Stimulated activated CD8-positive, alpha-beta memory T cell treated with anti-CD3 and anti-CD28 coated beads, Interleukin-7, amount 100 ng/mL, for 1 hour (primary cell): ENCODE measurements at places on chromosomes 6 and 20.

DNA sequence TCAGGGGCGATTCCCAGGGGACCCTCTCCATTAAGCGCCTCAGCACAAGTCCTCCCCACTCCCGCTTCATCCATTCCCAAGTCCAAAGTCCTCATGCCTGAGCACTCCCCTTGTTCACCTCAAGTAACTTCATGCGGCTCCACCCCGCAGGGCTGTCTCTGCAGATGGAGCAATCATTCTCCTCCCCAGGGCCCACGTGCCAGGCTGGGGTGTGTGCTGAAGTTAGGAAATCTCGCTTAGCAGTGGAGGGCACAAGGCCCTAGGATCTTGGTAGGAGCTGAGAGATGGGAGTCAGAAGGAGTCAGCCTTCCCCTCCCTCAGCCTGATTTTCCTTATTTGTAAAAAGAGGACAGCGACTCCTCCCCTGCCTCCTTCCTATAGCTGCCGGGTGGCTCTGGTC lies 3.5 kb downstream of the TGM3 start:
- DNase-seq: no peak

DNA sequence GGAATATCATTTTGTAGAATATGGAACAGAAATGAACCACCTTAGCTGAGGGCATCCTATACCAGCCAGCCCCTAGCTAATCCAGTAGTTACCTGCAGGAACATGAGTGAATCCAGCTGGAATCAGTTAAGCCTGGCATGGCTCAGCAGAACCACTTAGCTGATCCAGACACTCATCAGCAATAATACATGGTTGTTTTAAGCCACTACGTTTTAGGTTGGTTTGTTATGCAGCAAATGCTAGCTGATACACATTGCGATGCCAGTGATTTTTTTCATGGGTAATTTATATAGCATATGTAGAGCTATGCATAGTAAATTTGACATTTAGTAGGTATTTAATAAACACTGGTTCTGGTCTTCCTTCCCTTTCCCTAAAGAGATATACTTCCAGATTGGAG lies 201.9 kb upstream of the JAG1 start:
- no peak for DNase-seq

GRCh38 chr20:63943808-63944077 lies 12.5 kb downstream of the UCKL1 start:
- DNase-seq: no peak

GRCh38 chr6:69974193-69974592 lies 107.8 kb downstream of the COL19A1 start:
- no peak for DNase-seq

DNA sequence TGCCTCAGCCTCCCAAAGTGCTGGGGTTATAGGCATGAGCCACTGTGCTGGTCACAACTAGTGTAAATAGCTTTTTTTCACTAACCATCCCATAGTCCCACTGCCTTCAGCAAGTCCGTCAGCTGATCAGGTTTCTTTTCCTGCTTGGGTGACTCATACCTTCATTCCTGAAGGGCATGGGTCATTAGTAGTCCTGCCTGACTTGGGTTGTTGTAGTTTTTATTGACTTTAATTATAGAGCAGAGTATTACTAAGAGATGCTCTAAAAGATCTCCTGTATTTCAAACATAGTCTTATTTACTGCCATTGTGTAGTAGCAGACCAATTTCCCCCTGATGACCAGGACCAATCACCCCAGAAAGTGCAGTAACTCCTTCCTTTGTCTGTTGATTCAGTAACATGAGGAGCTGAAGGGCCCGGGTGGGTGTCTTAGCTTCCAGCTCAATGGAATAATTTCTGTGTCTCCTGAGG lies 25.8 kb downstream of the HLA-C start:
- DNase-seq: no peak

DNA sequence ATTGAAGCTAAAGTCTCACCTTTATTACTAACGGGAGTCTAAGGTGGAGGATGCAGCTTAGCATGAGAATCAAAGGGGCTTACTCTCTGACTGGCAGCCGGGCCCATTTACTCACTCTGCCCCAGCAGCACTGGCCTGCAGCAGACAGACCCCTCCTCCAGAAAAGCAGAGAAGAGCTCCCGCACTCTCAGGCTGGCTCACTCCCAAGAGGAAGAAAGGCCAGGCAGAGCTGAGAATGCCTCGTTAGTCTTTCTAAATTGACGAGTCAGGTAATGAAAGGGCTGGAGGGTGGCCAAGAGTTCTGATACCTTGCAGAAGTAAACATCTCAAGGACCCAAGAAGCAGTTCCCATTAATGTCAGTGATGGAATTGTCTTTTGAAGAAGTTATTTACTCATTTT lies 44.5 kb upstream of the IL20RA start:
- no peak for DNase-seq

DNA sequence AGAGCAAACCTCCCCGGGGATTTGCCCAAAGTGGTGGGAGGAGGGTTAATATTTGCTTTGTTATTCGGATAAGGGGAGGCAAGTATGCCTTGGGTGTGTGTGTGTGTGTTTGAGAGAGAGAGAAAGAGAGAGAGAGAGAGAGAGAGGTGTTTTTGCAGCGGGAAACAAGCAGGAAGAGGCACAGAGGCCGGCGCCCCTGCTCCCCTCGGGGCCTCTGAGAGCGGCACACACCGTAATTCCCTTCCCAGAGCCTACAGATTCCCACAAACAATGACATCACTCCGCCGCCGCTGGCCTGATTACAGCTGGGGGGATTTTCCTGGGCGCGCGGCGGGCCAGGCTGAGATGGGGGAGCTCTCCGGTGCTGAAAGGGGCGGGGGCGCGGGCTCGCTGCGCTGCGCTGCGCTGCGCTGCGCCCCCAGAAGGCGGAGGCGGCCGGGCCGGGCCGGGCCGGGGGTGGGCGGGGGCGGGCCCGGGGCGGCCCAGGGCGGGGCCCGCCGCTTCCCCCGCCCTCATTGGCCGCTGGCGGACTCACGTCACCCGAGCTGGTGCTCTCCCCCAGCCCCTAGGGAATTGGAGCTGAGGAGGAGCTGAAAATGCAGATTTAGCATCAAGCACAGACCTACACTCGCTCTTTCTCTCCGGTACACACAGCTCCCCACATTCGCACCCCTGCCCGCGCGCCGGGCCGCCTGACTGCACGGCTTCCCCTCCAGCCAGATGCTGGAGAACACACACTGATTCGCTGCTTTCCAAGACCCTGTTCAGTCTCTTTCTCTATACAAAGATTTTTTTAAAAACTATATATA lies at the start of gene PCSK2:
PCSK2 (plus strand) TSS at position 631 of the 809 bp plus-strand sequence. CDS start 266 bp downstream, outside the sequence.
- no peak for DNase-seq

DNA sequence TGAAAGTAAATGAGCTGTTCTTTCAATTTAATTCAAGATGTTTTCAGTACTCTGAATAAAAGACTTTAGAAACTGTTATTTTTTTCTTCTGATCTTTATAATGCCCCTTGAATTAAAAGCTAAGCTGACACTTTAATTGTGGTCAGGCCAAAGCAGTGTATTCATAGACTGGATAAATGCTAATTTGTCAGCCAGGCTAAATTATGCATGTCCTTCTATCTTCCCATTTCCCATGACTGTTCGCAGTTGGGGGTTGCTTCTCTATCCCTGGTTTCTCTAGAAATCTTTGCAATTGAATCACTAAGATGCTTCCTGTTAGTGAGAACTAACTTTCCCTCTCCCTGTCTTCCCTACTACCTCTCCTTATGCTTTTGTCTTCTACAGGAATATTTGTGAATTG lies 396.2 kb downstream of the RFPL4B start:
- no peak for DNase-seq

DNA sequence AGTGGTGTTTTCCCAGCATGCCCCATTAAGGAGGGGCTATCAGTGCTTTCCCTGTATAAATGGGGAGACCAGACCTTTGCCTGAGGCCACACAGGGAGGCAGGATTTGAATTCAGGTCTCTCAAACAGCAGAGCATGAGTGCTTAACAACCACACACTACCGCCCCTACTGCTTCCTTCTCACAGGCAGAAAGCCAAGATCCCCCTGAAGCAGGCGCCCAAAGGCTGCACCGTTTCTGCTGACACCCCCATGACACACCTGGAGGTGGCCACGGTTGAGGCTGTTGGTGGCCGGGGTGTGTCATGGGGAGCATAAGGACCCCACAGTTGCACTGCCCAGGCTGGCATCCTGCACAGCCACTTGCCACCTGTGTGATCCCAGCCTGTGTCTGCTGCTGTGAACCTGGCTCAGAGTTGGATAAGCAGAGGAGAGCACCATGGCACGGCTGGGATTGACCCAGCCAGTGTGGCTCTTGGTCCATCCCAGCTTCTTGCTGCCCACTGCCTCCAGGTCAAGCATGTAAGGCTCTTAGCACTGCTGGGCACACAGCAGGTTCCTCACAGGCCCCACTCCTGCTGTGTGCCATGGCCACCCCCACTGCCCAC lies 28.3 kb downstream of the PCK1 start:
- DNase-seq: no peak
